CD4-positive, alpha-beta memory T cell (primary cell): ENCODE measurements at places on chromosomes 1 and 21.

- no peak for DNase-seq
Observed at GRCh38 chr1:9840176-9840575, 16.4 kb upstream of the CLSTN1 start.

DNA sequence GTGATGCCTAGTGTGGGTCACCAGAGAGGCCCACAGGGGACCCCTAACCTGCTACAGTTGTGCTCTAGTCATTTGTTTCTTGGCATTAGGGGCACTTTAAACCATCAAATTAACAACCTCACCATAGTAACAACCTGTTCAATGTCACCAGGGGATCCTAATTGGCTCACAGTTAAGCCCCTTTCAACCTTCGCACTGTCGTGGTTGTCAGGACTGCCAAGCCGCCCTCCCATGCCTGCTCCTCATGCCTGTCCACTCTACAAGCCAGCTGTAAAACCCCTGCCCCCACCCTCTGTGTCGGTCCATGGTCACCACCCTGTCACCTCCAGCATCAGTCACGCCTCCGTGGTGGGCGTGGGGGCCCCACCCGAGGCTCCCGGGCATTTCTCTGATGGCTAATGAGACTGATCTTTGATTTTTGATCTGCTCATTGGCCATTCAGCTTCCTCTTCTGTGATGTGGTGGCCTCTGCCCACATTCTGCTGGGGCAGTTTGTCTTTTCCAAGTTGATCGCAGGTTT is 96.6 kb downstream of the WDR4 start:
- DNase-seq: no peak

GRCh38 chr1:50268049-50268448 is 155.2 kb downstream of the DMRTA2 start:
- no peak for DNase-seq

DNA sequence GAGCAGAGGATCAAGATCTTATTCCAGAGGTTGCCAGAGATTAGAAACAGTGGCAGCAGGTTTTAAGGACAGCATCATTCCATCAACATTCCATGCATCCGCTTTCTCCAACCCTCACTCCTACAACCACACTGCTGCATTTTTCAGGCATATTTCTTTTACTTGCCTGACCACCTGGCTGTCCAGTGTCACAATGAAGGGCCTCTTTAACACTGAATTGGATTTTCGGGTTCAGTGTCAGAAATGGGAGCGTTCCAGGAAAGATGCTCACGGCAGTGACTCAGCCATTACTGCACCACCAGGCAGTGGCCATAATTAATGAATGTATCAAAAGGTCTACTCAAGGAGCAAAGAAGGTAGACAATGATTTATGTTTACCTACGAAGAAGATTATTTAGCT is 200.4 kb upstream of the ESRRG start:
- DNase-seq: no peak

- no peak for DNase-seq
Observed at GRCh38 chr21:31710586-31710985, 21.3 kb downstream of the SCAF4 start.

- no peak for DNase-seq
Observed at GRCh38 chr1:205579711-205580110, 52.1 kb downstream of the ELK4 start.

- DNase-seq: no peak
Observed at GRCh38 chr1:221840511-221841243, 98.8 kb upstream of the DUSP10 start.

DNA sequence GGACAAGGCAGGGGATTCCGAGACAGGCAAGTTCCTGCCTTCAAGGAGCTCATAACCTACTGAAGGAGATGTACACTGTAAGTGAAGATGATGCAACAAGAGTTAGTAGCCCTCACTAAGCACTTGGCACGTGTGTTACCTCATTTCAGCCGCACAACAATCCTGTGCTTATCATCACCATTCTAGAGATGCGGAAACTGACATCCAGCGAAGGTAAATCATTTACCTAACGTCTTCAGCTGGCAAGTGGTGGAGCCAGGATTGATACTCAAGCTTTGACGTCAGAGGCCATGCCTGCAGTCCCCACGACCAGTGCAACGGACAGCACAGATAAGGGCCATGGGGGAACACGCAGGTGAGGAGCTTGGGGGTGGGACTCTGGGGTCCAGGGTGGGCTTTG is 2.9 kb upstream of the UBXN10 start:
- DNase-seq: no peak
